NCI-H774 (cell line): ENCODE measurements at places on chromosomes 5 and 9.

- no peak for DNase-seq
Observed at GRCh38 chr9:99011161-99011709, 67.5 kb downstream of the COL15A1 start.

DNA sequence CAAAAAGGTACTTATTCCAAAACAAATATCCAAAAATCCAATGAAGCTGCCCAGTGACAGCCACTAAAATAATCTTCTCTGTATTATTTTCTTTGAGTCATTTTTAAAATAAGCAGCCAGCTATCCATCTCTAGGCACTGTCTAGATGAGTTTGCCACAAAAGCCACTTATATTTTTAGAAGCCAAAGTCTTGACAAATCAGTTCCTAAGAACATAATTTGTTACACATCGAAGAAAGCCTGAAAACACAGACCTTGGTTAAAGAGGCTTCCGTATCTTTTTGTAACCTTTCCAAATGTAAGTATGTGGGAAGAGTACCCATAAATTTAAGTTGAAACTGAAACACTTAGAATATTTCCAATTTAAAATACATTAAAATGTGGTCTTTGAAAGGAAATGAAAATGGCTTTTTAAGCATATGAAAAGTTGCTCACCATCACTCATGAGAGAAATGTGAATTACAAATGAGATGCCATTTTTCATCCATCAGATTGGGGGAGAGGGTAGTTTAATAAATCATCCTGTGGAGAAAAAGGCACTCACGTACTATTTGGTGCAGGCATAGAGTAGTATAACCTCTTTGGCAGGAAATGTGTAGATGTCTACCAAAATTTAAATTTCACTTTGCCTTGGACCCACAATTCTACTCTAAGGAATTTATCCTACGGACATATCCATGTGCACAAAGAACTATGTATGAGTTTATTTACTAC, 180.4 kb downstream of the MLLT3 start:
- no peak for DNase-seq

- no peak for DNase-seq
Observed at GRCh38 chr9:72394066-72394465, 29.1 kb upstream of the ZFAND5 start.

GRCh38 chr9:122954253-122954691, 13.5 kb downstream of the RABGAP1 start:
- DNase-seq, result no peak

GRCh38 chr9:137278721-137279711, 1.5 kb downstream of the TOR4A start:
- DNase-seq, result no peak
